A375 (cell line): ENCODE measurements at places on chromosomes 13 and 19. TPM values are rescaled to one million over a fixed set of nuclear protein-coding genes. Genes with fewer than 3 reads are reported as not detected.

SRRM5 gene
- 0.29 and 0.30 TPM in 2 replicates for total RNA-seq

LILRA1 gene
- total RNA-seq = not detected in 2 replicates

DCT gene
- not detected in 2 replicates for total RNA-seq

CFD gene
- 2.1 and 3.5 TPM in 2 replicates for total RNA-seq

SIGLEC5 gene
- not detected in 2 replicates for total RNA-seq

ZIM2 gene
- not detected in 2 replicates for total RNA-seq

SPRY2 gene
- 123 and 124 TPM in 2 replicates for total RNA-seq

C13orf42 gene
- not detected in 2 replicates for total RNA-seq

TEX29 gene
- not detected in 2 replicates for total RNA-seq

ZNF610 gene
- not detected in 2 replicates for total RNA-seq

SLC5A5 gene
- not detected in 2 replicates for total RNA-seq

ZNF570 gene
- total RNA-seq = 4.4 and 6.9 TPM in 2 replicates

PCCA gene
- total RNA-seq = 14.1 and 17.0 TPM in 2 replicates

PPM1N gene
- 2.2 and 2.8 TPM in 2 replicates for total RNA-seq

RNASEH2A gene
- 96.4 and 96.8 TPM in 2 replicates for total RNA-seq

GDF15 gene
- 32.1 and 48.4 TPM in 2 replicates for total RNA-seq

ZNF85 gene
- total RNA-seq = 13.6 and 14.0 TPM in 2 replicates

OR7C1 gene
- total RNA-seq = 0.30 TPM in 1 of 2 replicates, not detected in the other

SIGLEC9 gene
- 0.08 TPM in 1 of 2 replicates, not detected in the other for total RNA-seq

FBXO46 gene
- total RNA-seq = 23.2 and 31.5 TPM in 2 replicates

CTXN1 gene
- total RNA-seq = 9.7 and 12.0 TPM in 2 replicates

ATG4D gene
- 49.4 and 49.9 TPM in 2 replicates for total RNA-seq

NLRP7 gene
- total RNA-seq = not detected in 2 replicates
